ENCODE measurements at places on chromosomes 16 and 17.

GRCh38 chr17:69390795-69391501 lies 23.5 kb upstream of the MAP2K6 start:
- DNase-seq = no peak

DNA sequence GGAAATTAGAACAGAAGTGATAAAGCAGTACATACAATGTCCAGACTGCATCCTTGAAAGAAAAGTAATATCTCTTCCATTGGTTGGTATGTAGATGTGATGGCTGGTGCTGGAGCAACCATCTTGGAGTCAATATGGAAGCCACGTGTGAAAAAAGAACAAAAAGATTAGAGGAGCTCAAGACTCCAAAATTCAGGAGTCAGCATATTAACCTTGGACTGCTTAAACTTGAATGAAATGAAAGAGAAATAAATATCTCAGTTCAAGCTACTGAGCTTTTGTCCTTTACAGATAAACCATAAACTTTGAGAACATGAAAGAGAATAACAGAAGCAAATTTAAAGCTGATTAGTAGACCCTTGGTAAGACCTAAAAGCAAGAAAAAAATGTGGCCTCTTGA lies 197.9 kb downstream of the HS3ST3B1 start:
- DNase-seq = no peak

- no peak for DNase-seq
Observed at GRCh38 chr16:28531777-28532744, 6.7 kb downstream of the NUPR1 start.

- no peak for DNase-seq
Observed at GRCh38 chr16:57186872-57187854, 1.0 kb downstream of the RSPRY1 start.

GRCh38 chr16:81703177-81704155 lies 75.6 kb upstream of the PLCG2 start:
- peak; percentile 91 for DNase-seq

DNA sequence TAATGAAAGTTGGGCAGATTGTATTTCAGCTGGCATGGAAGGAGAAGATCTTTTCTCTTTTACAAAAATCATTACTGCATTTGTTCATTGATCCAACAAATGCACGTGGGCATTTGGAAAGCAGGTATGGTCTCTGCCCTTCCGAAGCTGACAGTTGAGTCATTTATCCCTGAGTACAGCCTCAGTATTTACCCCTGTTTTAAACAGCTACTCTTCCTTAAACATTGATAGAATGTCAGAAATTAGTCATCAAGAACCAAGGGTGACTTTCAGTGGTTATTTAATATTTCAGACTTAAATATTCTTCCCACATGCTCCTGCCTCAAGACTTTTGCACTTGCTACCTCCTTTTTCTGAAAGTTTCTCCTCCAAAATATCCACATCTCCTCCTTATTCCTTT lies 226.7 kb upstream of the HSBP1 start:
- peak; percentile 46 for DNase-seq

GRCh38 chr17:40063901-40064531 lies 1.3 kb downstream of the THRA start:
- no peak for DNase-seq

DNA sequence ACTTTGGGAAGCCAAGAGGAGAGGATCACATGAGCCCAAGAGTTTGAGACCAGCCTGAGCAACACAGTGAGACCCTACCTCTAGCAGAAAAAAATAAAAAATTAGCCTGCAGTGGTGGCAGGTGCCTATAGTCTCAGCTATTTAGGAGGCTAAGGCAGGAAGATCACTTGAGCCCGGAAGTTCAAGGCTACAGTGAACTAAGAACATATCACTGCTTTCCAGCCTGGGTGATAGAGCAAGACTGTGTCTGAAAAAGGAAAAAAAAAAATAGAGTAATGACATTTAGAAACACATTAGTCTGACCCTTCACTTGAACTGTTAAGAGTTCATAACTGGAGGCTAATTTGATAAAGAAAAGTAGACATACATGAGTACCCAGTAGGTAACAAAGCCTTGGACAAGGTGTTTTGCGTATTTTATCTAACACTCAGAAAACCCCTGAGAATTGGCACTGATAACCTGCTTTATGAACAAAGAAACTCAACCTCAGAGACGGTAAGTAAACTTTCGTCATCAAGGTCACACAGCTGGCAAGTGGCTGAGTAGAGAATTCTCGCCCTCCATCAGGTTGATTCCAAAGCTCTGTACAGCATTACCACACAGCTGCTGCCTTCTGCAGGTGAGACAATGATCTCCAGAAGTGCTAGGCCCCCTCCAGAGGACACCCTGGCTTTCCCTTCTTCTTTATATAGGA lies 101.1 kb downstream of the SMG6 start:
- no peak for DNase-seq

- no peak for DNase-seq
Observed at GRCh38 chr17:40079545-40079944, 16.8 kb downstream of the THRA start.

- DNase-seq = peak; percentile 62
Observed at GRCh38 chr17:37820995-37821713, 76.3 kb upstream of the HNF1B start.

GRCh38 chr17:9367156-9367555 lies 208.5 kb downstream of the STX8 start:
- DNase-seq = no peak

DNA sequence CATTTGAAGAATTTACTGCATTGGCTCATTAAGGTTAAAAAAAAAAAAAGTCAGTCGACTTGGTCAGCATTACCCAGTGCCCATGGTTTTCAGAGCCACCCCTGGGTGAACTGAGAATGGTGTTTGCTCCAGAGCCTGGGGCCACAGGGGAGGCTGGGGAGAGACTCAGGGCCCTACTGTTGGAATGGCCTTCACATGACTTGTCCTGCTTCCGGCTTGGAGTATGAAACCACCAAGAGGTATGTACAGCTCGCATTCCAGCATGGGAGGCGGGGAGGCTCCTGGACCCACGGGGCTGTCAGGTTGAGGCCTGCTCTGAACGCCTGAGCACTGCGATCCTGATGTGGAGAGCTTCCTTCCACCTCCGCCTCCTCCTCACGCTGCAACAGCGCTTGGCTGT lies 36.8 kb downstream of the MSI2 start:
- DNase-seq = no peak

GRCh38 chr17:14940108-14940937 lies 324.8 kb downstream of the PMP22 start:
- DNase-seq = no peak

DNA sequence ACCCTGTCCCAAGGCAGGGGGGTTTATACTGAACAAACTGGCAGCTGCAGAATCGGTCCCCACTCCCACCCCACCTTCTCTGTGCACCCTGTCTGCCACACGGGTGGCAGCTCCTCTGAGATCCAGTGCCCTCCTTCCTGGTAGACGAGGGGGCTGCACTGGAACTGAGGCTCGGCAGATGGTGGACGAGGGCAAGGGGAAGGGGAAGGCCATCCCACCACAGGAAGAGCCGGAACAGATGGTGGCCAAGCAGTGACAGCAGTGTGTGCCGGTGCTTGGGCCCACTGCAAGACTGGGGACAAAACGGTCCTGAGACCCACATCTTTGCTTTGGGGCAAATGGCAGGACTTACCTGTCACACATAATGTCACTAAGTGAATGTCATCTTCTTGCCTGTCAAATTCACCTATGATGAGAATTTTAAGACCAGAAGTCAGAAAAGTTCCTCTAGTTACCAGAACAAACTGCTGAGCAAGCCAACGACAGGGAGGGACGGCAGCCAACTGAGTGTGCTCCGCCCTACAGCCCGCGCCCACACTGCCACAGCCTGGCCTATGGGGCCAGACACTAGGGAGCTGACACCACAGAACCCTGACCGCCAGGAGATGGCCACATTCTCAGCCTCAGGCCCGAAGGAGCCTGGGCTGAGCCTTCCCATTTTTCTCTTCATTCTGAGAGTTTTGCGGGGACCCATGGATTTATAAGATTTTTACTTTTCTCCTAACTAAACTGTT lies 14.4 kb downstream of the NTAN1 start:
- DNase-seq = peak; percentile 48

DNA sequence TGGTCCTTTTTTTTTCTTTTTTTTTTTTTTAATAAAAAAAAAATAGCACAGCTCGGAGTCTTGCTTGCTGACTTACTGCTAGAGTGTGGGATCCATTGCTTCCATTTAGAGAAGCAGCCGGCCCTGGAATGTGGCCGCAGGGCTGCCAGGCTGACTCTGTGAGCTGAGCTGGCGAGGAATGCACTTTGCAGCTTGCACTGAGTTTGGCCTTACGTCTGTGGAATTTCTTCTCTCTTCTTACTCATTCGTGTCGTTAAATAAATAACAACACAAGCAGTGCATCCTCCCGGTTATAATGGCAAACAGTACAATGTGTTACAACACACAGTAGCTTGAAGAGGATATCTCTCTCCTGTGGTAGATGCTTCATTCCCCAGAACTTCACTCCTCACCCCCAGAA lies 69.2 kb downstream of the PRKCB start:
- DNase-seq = peak; percentile 70

GRCh38 chr16:51565184-51565583 lies 414.1 kb upstream of the SALL1 start:
- no peak for DNase-seq

GRCh38 chr17:31147507-31148202 lies 52.9 kb downstream of the NF1 start:
- DNase-seq = no peak

GRCh38 chr16:57148481-57148880 lies 37.4 kb downstream of the PSME3IP1 start:
- no peak for DNase-seq

GRCh38 chr17:49249292-49249794 lies 18.8 kb upstream of the PHOSPHO1 start:
- DNase-seq = no peak

DNA sequence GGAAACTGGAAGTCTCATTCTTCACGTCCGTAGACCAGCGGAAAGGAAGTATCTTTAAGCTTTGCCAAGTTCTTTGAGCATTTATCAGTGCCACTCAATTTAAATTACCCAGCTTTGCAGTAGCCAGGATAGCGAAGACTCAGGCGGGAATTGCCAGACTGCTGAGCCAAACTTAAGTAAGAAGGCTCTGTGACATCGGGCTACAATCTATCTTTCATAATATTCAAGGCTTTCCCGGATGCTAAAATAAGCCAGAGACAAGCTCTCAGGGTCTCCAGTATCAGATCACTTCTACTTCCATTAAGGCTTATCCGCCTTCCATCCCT lies 436 bp upstream of the BRIP1 start:
- no peak for DNase-seq

All from IMR-90 (cell line).